ENCODE measurements at places on chromosomes 4 and X.

DNA sequence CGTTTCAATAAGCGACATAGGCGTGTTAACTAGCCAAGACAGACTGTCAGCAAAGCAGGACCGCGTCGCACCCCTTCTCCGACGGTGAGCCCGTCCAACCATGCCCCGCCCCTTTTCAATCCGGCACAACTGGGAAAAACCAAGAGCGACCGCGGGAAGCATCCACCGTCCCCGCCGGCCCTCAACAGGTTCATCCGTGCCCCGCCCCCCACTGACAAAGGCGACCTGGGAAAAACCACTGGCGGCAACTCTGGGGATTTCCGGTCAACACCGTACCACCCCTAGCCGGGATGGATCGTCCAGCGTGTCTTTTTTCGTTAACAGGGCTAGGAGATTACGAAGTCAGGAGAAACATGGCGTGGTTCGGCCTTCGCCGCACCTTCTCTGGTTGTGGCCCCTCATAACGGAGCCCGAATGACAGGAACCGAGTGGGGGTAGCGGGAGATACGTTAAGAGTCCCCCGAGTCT is 377 bp downstream of the TIMM17B start:
- peak; percentile 83 for DNase-seq

DNA sequence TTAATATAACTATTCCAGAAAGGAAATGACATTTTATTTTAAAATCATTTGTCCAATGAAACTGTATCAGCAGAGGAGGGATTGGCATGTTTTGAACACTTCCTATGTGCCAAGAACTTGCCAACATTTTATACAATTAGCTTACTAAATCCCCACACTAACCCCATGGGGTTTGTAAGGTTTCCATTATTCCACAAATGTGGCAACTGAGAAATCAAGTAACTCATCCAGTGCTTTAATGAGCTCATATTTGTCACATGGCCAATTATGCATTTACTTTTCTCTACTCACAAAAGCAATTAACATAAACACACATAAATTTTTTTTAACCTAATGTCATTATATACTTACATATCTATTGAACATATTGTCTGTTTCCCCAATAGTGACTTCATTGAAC is 37.3 kb downstream of the MANBA start:
- no peak for DNase-seq

- peak; percentile 22 for DNase-seq
These were observed 174.2 kb downstream of the NHS start for GRCh38 chrX:17549107-17549651.

GRCh38 chr4:579543-580175 is 3.6 kb upstream of the TMEM271 start:
- no peak for DNase-seq

GRCh38 chrX:91108761-91109160 is 325.9 kb upstream of the PABPC5 start:
- no peak for DNase-seq

GRCh38 chrX:9690046-9690445 is 75.6 kb downstream of the GPR143 start:
- no peak for DNase-seq

DNA sequence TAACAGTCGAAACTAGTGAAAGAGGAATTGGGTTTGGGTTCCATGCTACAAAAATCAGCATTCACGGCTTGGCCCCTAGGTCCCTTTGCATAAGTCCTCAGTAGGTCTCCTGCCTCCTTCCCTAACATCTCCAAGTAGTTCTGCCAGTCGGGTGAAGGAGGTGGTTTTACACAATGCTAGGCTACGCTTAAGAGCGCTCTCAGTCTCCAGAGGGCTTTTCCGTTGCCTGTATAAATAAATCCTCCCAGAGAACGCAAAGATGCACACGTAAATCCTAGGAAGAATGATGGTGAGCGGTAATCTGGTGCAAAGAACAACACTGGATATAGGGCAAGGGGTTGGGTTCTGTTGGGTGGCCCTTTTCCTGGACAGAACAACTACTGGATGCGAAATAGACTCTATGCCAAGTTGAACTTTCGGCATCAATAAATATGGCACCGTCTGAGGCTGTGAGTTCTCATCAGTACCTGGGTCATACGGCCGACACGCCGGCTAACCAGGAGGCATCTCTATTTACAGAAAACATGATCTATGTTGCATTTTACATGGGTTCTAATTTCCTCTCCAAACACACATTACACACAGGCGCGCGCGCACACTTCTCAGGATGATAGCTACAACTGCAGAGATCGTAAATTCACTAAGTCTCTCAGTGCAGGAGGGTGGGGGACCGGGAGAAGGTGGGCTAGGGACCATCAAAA is 1.3 kb downstream of the CAMK2D start:
- peak; percentile 39 for DNase-seq

- DNase-seq, result no peak
These were observed 344.8 kb upstream of the MAGEB2 start for GRCh38 chrX:29870608-29871007.

GRCh38 chr4:188975271-188975670 is 836.0 kb downstream of the TRIML1 start:
- DNase-seq, result no peak

- DNase-seq, result no peak
These were observed 99.7 kb downstream of the MMRN1 start for GRCh38 chr4:89994176-89994873.

GRCh38 chrX:103399744-103400143 is 23.4 kb downstream of the BEX3 start:
- no peak for DNase-seq

DNA sequence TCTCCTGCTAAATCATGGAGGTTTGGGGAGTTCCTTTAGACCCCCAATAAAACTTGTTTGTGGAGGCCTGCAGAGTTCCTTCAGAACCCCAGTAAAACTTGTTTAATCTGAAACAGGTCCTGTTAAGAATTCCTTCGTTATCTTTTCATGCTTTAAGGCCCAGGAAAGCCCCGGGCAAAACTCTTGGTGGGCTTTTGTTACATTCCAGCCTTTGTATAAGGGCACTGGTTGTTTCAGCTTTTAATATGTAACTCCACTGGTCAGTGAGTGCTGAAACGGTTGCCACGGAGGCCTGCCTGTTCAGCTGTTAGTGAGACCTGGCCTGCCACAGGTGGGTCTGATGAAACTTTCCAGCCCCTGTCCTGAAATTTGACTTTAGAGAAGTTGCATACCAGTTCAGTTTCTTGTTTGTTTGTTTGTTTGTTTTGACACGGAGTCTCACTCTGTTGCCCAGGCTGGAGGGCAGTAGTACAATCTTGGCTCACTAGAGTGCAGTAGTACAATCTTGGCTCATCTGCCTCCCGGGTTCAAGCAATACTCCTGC is 12.4 kb upstream of the DHRSX start:
- DNase-seq, result no peak

DNA sequence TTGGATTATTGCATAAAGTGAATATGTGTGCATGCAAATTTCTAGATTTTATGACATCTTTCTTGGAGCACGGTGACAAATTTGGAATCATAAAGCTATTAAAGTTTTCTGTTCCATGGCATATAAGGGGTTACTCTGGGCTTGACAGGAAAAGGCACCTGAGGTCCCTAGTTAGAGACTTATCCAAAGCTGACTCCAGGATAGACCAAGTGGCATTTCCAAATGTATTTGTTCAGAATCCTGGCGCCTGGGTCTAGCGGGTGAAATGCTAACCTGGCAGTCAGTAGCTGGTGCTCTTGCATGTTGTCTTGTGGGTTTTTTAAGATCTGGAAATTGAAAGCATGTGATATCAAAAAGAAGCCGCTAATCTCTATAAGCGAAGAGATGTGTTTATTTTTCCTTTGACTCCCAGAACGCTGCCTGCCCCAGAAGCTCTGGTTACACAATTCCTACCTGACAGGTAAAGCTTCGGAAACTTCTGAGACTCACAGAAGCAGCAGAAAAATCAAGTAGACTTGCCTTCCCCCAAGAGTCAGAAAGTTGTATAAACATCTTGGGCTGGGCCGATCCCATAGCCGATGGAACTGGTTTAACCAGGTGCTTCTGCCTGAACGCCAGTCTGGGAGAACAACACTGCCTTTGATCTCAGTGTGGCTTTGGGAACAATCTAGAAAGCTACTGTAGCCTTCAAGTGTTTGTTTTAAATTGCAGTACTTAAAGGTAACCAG is 12.9 kb upstream of the ZCCHC4 start:
- no peak for DNase-seq

DNA sequence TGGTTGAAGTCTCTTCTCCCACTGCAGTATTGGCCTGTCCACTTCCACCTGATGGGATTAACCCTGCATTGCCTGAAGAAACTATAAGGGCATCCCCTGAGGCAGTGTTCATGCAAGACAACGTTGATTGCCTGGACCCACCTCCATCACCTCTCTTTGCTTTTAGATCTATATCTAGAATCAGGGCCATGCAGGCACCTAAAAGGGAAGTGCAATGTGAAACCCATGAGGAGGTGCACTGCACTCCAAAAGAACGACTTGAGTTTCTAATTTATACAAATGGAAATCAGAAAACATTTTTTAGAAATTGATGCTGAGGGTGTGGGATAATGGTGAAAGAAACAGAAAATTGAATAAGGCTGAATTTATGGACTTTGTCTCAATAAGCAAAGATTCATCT is 694.4 kb downstream of the TRAM1L1 start:
- no peak for DNase-seq

DNA sequence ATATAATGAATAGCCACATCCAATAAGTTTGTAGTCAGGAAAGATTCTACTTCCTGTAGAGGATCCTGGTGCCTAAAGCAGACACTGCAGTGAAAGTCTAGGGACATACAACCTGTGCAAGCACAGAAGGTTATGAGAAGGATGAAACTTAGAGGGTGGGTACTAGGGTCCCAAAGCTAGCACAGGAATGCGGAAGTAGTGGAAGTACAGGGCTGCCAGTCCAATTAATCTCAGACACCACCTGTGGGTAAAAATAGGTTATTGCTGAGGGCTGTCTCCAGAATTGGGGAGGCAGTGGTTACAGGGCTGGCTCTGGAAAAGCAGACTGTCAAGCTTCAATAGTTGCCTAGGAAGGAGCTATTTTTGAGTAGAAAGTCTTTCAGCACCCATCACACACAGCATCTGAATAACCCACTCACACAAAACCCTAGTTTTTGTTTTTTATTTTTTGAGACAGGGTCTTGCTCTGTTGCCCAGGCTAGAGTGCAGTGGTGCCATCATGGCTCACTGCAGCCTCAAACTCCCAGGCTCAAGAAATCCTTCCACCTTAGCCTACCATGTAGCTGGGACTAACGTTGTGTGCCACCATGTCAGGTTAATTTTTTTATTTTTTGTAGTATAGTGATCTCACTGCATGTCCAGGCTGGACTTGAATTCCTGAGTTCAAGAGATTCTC is 50.8 kb upstream of the ELF2 start:
- DNase-seq, result no peak

DNA sequence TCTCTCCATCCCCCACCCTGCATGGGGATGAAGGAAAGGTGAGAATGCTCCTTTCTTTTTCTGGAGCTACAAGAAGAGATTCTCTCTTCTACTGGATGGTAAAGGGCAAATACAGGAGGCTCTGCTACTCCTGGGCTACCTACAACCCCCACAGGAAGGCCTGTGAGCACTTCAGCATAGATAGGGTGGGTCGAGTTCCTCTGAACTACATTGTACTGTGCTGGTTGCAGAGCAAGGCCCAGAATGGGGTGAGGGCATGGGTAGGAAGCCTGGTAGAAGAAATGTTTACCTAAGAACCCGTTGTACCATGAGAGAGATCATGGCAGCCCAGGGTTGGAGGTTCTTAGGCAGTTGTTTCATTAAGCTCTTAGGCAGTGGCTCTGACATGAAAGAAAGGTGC is 510.4 kb downstream of the MID1IP1 start:
- DNase-seq, result no peak

DNA sequence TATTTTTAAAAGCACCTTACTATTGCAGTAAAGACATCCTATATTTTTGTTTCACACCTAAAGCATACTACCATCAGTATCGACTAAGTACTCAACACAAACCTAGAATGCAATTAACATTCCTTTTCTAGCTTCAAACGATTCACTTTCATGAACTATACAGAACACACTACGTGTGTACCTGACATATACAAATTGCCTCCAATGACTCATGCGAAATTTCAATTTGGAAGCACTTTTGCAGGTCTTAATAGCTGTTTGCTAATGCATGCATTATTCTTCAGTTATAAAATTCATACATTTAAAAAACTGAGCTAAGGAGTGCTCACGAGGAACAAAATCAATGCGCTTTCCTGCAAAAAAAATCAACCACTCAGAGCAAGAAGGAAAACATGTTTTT is 19.7 kb upstream of the GPM6B start:
- no peak for DNase-seq

GRCh38 chrX:20116087-20116576 is 575 bp downstream of the MAP7D2 start:
- DNase-seq, result peak; percentile 27
